ENCODE measurements at places on chromosomes 5 and 9. TPM values are rescaled to one million over a fixed set of nuclear protein-coding genes. Genes with fewer than 3 reads are reported as not detected.

- H3K4me1 ChIP-seq = peaks cover 11% of the 10 kb centered on the region
- no peaks in the 10 kb centered on the region for H3K36me3 ChIP-seq
- DNase-seq = peak; percentile 82
Observed at GRCh38 chr5:142713121-142713706, 27.3 kb upstream of the FGF1 start.

DNA sequence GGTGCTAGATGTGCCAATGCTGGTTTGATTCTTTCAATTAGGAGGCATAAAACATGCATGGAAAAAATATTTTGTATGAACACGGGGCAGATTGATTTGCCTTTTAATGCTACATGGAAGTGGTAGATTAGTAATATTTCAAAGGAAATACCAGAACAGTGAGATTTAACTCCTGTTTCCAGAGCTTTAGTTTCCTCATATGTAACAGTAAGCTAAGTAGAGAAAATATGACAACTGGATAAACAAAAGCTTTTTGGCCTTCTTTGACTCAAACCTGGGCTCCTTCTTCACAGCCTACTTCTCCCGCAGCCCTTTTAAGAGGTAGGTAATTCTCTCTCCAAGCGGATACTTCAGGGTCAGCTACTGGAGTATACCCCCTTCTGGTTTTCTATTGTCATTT, 254.2 kb upstream of the TRPC7 start:
- DNase-seq = no peak
- H3K27ac ChIP-seq = no peak overlapping the region
- no peaks in the 10 kb centered on the region for H3K27me3 ChIP-seq
- no peak overlapping the region for H3K4me3 ChIP-seq
- H3K36me3 ChIP-seq = no peaks in the 10 kb centered on the region

GRCh38 chr5:983568-983967, 25.0 kb upstream of the NKD2 start:
- no peak for DNase-seq
- peaks cover 12% of the 10 kb centered on the region for H3K36me3 ChIP-seq
- H3K4me3 ChIP-seq = no peak overlapping the region
- peaks cover 40% of the 10 kb centered on the region for H3K27me3 ChIP-seq

DNA sequence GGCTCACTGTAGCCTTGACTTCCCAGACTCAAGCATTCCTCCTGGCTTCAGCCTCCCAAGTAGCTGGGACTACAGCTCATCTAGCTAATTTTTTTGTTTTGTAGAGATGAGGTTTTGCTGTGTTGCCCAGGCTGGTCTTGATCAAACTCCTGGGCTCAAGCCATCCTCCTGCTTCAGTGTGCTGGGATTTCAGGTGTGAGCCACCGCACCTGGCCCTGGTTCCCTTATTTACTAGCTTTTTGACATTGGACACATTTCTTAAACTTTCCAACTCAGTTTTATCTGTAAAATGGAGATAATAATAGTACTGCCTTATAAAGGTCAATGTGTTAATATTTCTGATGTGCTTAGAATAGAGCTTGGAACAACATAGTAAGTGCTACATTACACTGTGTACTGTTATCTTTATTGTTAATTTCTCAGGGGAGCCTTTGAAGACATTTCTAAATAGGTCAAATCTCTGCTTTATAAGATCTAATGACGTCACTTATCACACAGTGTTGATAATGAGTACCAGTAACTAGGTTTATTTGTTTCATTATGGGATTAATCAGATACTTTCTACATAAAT, 66.7 kb downstream of the KIAA1958 start:
- peaks cover 2% of the 10 kb centered on the region for H3K4me1 ChIP-seq
- no peak overlapping the region for H3K27ac ChIP-seq
- no peaks in the 10 kb centered on the region for H3K36me3 ChIP-seq
- no peaks in the 10 kb centered on the region for H3K27me3 ChIP-seq

The GOLGA1 gene
- total RNA-seq = 19.3 TPM

The PTGS1 gene
- total RNA-seq = not detected

The C5orf58 gene
- not detected for total RNA-seq

The PRLR gene
- not detected for total RNA-seq

- peak within 1 kb of the TSS; percentile 41 for H3K27ac ChIP-seq
- H3K4me3 ChIP-seq = no peak within 1 kb of the TSS
- peaks cover 84% of the 10 kb centered on the region for H3K27me3 ChIP-seq
- DNase-seq = no peak
Observed at GRCh38 chr5:37839407-37840052, at the start of gene GDNF. GDNF (minus strand) TSS chr5:37840041; CDS start chr5:37834796, 5,245 bp downstream.

GRCh38 chr5:151008906-151009305, 11.5 kb upstream of the GPX3 start:
- H3K4me3 ChIP-seq = no peak overlapping the region
- no peaks in the 10 kb centered on the region for H3K27me3 ChIP-seq
- no peaks in the 10 kb centered on the region for H3K36me3 ChIP-seq
- H3K27ac ChIP-seq = no peak overlapping the region
- DNase-seq = no peak
- no peaks in the 10 kb centered on the region for H3K4me1 ChIP-seq

DNA sequence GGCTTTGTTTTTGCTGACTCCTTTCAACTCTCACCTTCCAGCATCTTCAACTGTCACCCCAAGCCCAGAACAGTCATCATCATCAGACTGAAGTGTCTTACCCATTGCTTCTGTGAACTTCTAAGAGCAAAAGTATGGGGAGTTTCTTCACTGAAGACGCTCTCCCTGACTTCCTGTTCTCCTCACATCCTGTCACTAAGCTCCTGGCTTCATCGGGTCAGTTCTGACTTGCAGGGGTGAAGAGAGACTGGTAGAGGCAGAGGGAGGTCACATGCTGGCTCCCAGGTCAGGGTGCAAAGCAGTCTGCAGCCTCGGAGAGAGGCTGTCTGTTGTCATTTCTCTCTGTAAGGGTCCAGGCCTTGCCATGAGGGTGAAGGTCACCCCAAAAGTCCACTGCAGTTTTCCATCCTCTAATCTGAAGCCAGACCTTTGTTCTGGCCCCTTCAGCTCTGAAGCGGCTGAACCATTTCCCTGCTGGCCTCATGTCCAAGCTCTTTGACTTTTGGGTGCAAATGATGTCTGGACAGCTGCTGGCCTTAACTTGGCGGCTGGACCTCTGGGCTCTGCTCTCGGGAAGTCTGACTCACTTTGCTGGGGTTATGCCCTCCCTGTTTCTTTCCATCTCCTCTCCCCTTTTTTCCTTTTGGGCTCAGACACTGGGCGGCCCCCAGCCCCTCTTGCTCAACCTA, 305.0 kb downstream of the RAB3C start:
- H3K36me3 ChIP-seq = no peaks in the 10 kb centered on the region
- H3K4me3 ChIP-seq = no peak overlapping the region
- H3K27me3 ChIP-seq = peaks cover 7% of the 10 kb centered on the region
- peak; percentile 15 for DNase-seq
- H3K27ac ChIP-seq = peak overlapping the region; percentile 55
- peaks cover 36% of the 10 kb centered on the region for H3K4me1 ChIP-seq

GRCh38 chr9:110031511-110032173, 176.3 kb downstream of the C9orf152 start:
- no peaks in the 10 kb centered on the region for H3K27me3 ChIP-seq
- DNase-seq = no peak
- H3K27ac ChIP-seq = no peak overlapping the region
- H3K4me1 ChIP-seq = peaks cover 24% of the 10 kb centered on the region

The TAL2 gene
- not detected for total RNA-seq

DNA sequence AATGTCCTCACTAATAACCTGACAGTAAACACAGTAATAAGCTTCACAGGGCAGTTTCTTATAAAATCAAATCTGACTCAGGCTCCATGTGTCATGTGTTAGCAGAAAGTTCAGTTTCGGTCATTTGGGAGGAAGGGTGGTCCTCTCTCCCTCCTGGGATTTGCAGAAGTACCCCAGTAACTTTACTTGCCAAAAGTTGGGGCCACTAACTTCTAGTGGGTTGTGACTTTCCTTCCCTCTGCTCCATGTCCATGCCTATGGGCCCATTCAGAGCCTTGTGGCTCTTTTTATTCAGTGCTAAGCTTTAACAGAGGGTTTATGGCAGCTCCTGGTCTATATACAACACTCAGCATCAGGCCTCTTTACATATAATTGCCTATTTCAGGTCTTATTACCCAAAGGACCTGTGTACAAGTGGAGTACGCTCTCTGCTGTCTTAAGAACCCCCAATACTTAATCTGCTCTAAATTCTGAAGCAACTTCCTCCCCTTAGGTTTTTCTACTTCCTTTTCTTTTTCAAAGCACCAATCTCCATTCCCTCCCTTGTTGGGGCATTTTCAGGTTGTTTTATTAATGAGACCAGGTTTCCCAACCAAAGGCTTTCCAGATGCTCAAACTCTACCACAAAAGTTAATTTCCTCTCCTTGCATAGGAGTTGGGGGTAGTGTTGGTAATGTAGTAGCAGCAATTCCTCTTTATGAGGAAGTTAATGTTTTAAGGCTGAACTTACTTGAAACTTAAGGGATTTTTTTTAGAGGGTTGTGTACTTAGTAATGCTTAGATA, 107.7 kb downstream of the CCDC192 start:
- no peak overlapping the region for H3K27ac ChIP-seq
- no peaks in the 10 kb centered on the region for H3K4me1 ChIP-seq
- H3K36me3 ChIP-seq = no peaks in the 10 kb centered on the region

The PCDHGA7 gene
- total RNA-seq = not detected

The IPO11 gene
- 29.9 TPM for total RNA-seq

Measured in activated CD4-positive, alpha-beta T cell treated with anti-CD3 and anti-CD28 coated beads, Interleukin-2, amount 10 ng/mL, durations not matched to agents 7 days and 5 days (primary cell).